ENCODE measurements at places on chromosomes 3 and 15. TPM values are rescaled to one million over a fixed set of nuclear protein-coding genes. Genes with fewer than 3 reads are reported as not detected.

DNA sequence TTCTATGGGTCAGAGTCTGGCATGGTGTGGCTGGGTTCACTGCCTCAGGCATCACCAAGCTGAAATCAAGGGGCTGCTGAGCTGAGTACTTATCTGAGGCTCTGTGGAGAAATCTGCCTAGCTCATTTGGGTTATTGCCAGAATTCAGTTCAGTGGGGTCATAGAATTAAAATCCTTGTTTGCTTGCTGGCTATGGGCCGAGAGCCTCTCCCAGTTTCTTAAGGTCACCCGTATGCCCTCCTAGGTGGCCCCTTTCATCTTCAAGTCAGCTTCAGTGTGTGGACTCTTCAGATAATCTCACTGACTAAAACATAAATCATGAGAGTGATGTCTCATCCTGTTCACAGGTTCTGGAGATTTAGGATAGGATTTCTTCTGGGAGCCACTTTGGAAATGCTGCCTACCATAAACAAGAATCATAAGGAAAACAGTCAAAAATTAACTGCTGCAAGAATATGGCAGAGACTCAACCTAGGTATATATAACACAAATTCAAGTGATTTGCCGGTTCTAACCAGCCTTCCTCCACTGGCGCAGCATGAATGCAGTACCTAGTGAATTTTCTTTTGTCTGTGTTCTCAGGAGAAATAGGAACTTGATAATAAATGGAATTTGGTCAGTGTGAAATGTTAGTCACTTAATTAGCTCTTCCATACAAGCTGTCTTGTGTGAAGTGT, 5.3 kb downstream of the CP start:
- no peak for DNase-seq

The GCNT3 gene
- polyA plus RNA-seq = 0.57 TPM

DNA sequence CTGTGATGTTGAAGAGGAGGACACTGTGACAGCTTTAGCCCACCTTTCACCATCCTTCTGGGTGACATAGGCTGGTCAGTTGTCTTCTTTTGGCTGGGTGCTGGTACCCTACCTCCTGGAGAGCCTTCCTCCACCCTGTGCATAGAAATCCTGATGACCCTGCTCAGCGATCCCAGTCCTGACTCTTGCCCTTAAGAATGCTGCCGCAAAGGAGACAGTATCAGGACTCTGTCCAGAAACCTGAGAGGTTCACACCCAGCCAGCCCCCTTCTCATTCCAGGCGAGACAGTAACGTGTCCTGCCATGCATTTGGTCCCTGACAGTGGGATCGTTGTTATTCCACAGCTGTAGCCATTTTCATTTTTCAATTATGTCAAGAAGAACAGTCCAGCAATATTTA, 312.8 kb upstream of the CHRM5 start:
- no peak for DNase-seq

The ARGFX gene
- not detected for polyA plus RNA-seq

The CCR5 gene
- polyA plus RNA-seq = 0.45 TPM

Data from ovary (tissue), 10 donors.